Kidney (tissue), 22 donors: ENCODE measurements at places on chromosomes 1 and 21. TPM values are rescaled to one million over a fixed set of nuclear protein-coding genes. Genes with fewer than 3 reads are reported as not detected.

GRCh38 chr21:35868005-35868868, 192.1 kb downstream of the SETD4 start:
- H3K27me3 ChIP-seq = no peaks in the 10 kb centered on the region
- H3K4me1 ChIP-seq = no peaks in the 10 kb centered on the region
- no peak overlapping the region for H3K27ac ChIP-seq

DNA sequence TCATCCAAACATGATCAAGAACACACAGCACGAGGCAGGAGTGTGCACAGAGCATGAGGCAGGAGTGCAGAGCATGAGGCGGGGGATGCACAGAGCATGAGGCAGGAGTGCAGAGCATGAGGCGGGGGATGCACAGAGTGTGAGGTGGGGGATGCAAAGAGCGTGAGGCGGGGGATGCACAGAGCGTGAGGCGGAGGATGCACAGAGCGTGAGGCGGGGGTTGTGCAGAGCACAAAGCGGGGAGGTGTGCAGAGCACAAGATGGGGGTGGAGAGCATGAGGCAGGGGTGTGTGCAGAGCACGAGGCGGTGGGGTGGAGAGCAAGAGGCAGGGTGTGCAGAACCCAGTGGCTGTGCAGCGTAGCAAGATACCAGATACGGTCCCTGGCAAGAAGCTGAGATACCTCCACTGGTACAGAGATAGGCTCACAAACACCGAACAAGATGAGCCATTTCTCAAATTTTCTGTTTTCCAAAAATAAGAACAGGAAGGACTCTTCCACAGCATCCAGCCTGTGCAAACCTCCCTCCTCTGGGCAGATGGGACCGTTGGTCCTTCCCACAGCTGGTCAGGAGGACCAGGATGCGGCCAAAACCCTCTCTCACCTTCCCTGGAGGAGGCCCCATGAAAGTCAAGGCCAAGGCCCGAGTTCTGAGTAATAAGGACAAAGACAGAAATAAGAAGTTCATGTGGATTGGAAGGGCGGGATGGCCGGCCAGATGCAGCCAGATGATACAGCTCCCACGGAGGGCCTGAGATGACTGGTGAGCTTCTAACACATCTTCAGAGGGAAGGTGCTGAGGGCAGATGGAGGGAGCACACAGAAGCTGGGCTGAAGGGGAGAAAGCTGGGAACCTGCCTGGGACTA, 12.0 kb downstream of the SPATC1L start:
- DNase-seq = peak; percentile 45
- no peaks in the 10 kb centered on the region for H3K36me3 ChIP-seq
- no peaks in the 10 kb centered on the region for H3K27me3 ChIP-seq
- no peak overlapping the region for H3K27ac ChIP-seq
- no peaks in the 10 kb centered on the region for H3K4me1 ChIP-seq
- H3K4me3 ChIP-seq = no peak overlapping the region

C4BPB gene
- total RNA-seq = 1.3 TPM

GRCh38 chr1:231958448-231958847, 331.9 kb downstream of the DISC1 start:
- H3K4me1 ChIP-seq = peaks cover 3% of the 10 kb centered on the region
- no peaks in the 10 kb centered on the region for H3K27me3 ChIP-seq
- H3K36me3 ChIP-seq = no peaks in the 10 kb centered on the region
- no peak for DNase-seq
- no peak overlapping the region for H3K4me3 ChIP-seq

SYCP1 gene
- total RNA-seq = not detected

GRCh38 chr1:240658312-240658960, 46.5 kb upstream of the GREM2 start:
- no peaks in the 10 kb centered on the region for H3K27me3 ChIP-seq
- H3K36me3 ChIP-seq = no peaks in the 10 kb centered on the region
- H3K4me1 ChIP-seq = no peaks in the 10 kb centered on the region
- no peak for DNase-seq

DNA sequence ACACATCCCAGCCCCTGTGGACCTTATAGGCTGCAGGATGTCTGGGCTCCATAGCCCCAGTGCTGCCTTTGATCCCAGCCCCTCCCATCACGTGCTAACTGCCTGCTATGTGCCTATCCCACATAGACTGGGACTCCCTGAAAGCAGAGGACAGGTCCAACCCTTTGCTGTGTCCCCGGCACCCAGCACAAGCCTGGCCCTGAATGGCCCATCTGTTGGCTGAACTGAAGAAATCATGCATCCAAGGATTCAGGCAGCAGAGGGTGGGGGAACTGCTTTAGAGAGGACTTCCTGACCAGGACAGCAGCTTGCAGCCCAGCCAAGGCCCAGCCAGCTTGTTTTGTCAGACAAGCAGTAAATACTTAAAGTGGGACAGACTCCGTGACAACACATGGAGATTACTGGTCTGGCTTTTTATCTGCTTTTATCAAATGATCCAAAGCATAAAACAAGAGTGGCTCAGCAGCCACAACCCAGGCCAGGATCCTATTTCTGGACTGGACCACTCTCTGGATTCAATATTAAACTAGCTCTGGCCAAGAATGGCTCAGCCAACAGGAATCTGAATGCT, 69.3 kb downstream of the GLIS1 start:
- H3K27ac ChIP-seq = no peak overlapping the region
- peak; percentile 35 for DNase-seq
- no peaks in the 10 kb centered on the region for H3K4me1 ChIP-seq

ZNF593OS gene
- total RNA-seq = not detected

DNA sequence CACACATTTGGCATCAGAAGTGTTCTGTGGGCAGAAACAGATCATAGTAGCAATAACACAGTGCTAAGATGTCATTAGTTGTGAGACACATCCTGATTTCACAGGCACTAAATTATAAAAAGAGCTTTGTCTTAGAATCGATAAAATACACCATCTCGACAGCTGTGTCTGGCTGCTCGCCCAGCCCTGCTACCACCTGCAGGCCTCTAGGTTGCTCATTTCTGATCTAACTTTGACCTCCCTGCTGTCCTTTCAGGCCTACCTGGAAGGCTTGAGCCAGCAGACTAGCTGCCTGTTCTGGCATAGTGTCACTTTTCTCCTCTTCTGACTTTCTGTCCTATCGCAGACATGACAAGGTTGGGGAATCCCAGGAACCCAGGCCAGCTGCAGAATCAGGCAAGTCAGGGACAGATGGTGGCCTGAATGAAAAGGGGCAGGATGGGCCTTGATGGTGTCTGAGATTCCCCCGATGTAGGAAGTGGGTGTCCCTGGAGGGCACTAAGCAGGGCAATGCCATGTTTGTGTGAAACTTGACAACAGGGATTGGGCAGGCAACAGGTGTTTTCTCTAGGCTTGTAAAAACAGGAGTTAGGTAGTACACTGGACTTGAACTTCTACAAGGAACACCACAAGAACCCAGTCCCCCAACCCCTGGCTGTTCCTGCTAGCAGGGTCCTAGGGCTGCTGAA, 66.6 kb upstream of the RHOU start:
- H3K36me3 ChIP-seq = no peaks in the 10 kb centered on the region
- no peaks in the 10 kb centered on the region for H3K27me3 ChIP-seq
- no peak for DNase-seq
- no peak overlapping the region for H3K4me3 ChIP-seq

- H3K36me3 ChIP-seq = no peaks in the 10 kb centered on the region
- H3K27ac ChIP-seq = no peak overlapping the region
- peak overlapping the region; percentile 35 for H3K4me3 ChIP-seq
- peak; percentile 57 for DNase-seq
- peaks cover 6% of the 10 kb centered on the region for H3K27me3 ChIP-seq
- H3K4me1 ChIP-seq = no peaks in the 10 kb centered on the region
Observed at GRCh38 chr1:235648407-235648907, 1.1 kb downstream of the GNG4 start.
